ENCODE measurements at places on chromosomes 12 and 14. TPM values are rescaled to one million over a fixed set of nuclear protein-coding genes. Genes with fewer than 3 reads are reported as not detected.

KERA gene
- polyA plus RNA-seq: not detected

ACTR10 gene
- polyA plus RNA-seq: 50.6 TPM

DNA sequence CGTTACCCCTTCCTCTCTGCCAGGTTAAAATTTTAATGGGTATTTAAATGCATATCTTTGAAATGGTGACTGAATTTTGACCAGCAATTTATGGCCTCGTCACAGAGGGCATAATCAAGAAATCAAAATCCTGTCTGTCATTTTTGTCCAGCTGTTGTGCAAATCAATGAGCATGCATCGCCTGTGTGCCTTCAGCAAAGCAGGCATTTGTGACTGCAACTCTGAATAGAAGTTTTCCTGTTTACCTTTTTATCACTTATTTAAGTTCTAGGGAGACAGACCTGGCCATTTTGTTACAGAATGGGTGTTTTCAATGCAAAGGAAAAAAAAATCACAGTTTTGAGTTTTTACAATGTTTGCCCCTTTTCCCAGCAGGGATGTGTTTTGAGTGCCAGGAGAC lies 107.4 kb downstream of the PPM1A start:
- no peaks in the 10 kb centered on the region for H3K4me1 ChIP-seq
- H3K4me3 ChIP-seq: no peak overlapping the region
- H3K27me3 ChIP-seq: no peaks in the 10 kb centered on the region

DNA sequence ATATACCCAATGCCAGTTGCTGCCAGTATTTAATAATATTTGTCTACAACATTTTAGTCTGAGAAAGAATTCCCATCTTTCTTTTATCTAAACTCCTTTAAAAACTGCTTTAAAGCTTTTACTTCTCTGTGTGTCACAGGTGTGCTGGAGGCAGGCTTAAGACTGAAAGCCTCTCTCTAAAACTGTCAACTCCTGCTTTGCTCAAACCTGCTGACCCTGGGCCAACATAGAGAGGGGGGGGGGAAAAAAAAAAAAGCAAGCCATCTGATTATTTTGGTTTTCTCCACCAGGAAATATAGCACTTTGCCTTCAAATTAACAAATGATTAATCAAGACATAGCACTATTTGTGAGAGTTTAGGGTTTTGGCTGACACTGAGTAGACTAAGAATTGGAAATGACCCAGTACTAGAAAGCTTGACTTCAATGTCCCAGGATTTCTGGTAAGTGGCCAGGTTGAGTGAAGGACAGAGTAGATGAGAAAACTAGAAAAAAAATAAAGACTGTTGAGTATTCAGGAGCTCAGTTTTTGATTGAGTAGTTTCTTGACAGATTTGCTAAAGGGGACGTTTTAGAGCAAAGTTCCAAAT lies 357.0 kb upstream of the FLRT2 start:
- H3K27ac ChIP-seq: no peak overlapping the region
- H3K27me3 ChIP-seq: no peaks in the 10 kb centered on the region
- no peak overlapping the region for H3K4me3 ChIP-seq
- H3K36me3 ChIP-seq: no peaks in the 10 kb centered on the region
- H3K4me1 ChIP-seq: no peaks in the 10 kb centered on the region

- H3K4me1 ChIP-seq: peaks cover 5% of the 10 kb centered on the region
- H3K36me3 ChIP-seq: no peaks in the 10 kb centered on the region
- H3K4me3 ChIP-seq: no peak overlapping the region
- no peak for DNase-seq
- H3K27ac ChIP-seq: no peak overlapping the region
Observed at GRCh38 chr12:76260390-76260748, 87.8 kb downstream of the BBS10 start.

GRCh38 chr12:4049298-4050080 lies 176.3 kb upstream of the PARP11 start:
- no peak overlapping the region for H3K27ac ChIP-seq
- no peaks in the 10 kb centered on the region for H3K4me1 ChIP-seq
- H3K27me3 ChIP-seq: no peaks in the 10 kb centered on the region
- H3K36me3 ChIP-seq: no peaks in the 10 kb centered on the region
- DNase-seq: peak; percentile 61
- no peak overlapping the region for H3K4me3 ChIP-seq

CLEC4D gene
- not detected for polyA plus RNA-seq

GRCh38 chr12:119512772-119513497 lies 80.6 kb upstream of the TMEM233 start:
- no peak overlapping the region for H3K4me3 ChIP-seq
- no peaks in the 10 kb centered on the region for H3K36me3 ChIP-seq
- no peak overlapping the region for H3K27ac ChIP-seq

- DNase-seq: no peak
- no peak overlapping the region for H3K27ac ChIP-seq
- no peaks in the 10 kb centered on the region for H3K36me3 ChIP-seq
Observed at GRCh38 chr12:94077209-94077608, 71.2 kb upstream of the PLXNC1 start.

DNA sequence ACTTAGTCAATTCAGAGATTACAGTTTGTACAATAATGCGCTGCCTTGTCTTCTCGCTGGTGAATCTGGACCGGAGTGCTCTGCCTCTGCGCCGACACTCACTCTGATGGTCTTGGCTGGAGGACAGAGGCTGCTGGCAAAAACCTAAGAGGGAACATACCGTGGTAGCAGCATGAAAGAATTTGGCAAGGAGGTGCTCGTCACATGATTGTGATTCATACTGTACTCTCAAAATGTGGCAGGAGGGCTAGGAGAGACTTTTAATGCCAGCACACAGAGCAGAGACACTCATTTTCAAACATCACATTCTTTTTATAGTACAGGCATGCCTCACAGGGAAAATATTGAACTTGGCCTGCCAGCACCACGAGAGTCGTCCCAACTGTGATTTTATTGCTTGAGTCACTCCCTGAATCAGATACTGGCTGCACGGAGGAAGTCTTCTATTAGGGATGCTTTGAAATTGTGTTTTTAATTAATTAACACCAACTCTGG lies 67.8 kb downstream of the HMGA2 start:
- DNase-seq: peak; percentile 55
- peaks cover 15% of the 10 kb centered on the region for H3K4me1 ChIP-seq
- H3K4me3 ChIP-seq: no peak overlapping the region
- H3K27ac ChIP-seq: no peak overlapping the region
- no peaks in the 10 kb centered on the region for H3K36me3 ChIP-seq

Data from stomach (tissue), 19 donors.